ENCODE measurements at places on chromosomes 7 and 10.

DNA sequence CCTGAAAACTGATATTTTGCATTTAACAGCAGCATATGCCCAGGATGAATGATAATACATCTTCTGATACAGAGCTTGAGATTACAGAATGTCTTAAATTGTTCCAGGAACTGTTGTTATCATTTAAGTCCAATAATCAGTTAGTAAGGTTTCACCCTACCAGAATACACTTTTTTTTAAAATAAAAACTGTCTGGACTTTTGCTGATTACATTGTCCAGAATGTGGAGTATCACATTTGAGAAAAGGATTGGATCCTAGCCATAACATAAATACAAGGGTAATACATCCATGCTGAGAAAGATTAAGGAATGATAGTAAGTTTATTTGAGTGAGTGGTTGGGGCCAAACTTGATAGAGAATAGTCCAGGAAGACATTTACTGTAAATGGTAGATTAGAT lies 71.0 kb downstream of the SEPTIN7 start:
- no peak for DNase-seq

GRCh38 chr7:92717993-92718716 lies 118.2 kb downstream of the CDK6 start:
- peak; percentile 77 for DNase-seq

GRCh38 chr7:32489788-32490126 lies 423 bp downstream of the LSM5 start:
- no peak for DNase-seq

GRCh38 chr7:53218730-53219504 lies 183.5 kb downstream of the POM121L12 start:
- no peak for DNase-seq

- no peak for DNase-seq
These were observed 167.3 kb upstream of the C1GALT1 start for GRCh38 chr7:7014827-7015595.

GRCh38 chr10:56551037-56551436 lies 190.0 kb upstream of the ZWINT start:
- DNase-seq: no peak

GRCh38 chr10:28853195-28853594 lies 175.9 kb downstream of the BAMBI start:
- DNase-seq: no peak

- DNase-seq: peak; percentile 92
These were observed 2.4 kb upstream of the INHBA start for GRCh38 chr7:41705109-41705901.

GRCh38 chr7:26397796-26398426 lies 106.2 kb downstream of the SNX10 start:
- DNase-seq: peak; percentile 65

DNA sequence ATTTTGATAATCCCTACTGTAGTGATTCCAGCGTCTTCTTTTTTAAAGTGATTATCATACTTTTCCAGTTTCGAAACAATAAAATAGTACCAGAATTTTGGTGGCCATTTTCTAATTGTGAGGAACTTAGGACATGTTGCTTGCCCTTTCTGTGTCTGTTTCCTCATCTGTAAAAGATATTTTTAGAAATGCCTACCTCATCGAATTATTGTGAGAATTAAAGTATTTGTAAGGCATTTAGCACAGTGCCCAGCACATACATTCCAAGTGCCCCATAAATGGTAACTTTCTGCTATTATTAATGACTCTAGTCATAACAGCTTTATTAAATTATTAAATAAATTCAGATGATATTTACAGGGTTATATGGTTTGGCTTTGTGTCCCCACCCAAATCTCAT lies 3.7 kb downstream of the CFAP69 start:
- DNase-seq: no peak

DNA sequence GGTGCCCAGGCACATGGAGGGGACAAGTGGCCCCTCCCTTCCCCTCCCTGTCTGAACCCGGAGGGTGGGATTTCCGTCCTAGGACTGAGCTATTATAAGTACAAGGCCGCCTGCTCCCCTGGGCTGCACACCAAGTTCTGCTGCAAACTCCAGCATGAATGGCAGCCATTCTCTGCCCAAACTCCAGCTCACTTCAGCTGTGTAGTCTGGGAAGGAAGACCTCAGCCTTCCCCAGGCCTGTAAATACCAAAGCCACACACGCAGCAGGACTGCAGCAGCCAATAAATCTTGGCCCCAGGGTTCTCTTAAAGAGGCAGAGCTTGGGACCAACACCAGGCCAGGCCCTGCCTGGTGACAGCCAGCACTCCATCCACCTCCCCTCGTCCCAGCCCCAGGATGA lies 291.3 kb upstream of the ZMIZ1 start:
- DNase-seq: no peak

GRCh38 chr10:73079779-73080541 lies 16.7 kb downstream of the P4HA1 start:
- no peak for DNase-seq

GRCh38 chr10:30831426-30831825 lies 200.2 kb downstream of the ZNF438 start:
- DNase-seq: no peak

GRCh38 chr10:114665873-114666272 lies 7.8 kb upstream of the ABLIM1 start:
- no peak for DNase-seq

DNA sequence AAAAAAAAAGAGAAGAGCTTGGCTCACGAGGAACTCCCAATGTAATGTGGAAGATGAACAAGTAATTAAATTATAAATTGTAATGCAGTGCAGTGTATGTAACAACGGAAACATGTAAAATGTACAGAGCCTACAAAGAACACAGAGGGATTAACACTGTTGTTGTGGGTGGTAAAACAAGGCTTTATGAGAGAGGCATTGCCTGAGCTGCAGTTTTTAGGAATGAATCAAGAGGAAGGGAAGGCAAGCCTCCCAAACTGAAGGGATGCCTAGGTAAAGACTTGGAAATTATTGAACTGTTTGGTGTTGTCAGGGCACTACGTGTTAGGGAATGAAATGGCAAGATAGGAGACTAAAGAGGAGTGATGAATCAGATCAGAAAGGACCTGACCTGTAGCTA lies 213.7 kb downstream of the HTR7 start:
- no peak for DNase-seq

DNA sequence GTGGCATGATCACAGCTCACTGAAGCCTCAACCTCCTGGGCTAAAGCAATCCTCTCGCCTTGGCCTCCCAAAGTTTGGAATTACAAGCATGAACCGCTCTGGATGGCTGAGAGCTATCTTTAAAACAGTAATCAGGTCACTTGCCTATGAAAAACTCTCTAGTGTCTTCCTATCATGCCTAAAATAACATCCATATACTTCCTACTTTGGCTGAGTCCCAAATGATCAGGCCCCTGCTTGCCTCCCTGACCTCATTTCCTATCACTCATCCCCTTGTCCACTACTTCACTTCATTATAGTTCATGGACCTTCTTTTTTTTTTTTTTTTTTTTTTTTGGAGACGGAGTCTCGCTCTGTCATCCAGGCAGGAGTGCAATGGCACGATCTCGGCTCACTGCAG lies 28.0 kb downstream of the SEPTIN7 start:
- no peak for DNase-seq

DNA sequence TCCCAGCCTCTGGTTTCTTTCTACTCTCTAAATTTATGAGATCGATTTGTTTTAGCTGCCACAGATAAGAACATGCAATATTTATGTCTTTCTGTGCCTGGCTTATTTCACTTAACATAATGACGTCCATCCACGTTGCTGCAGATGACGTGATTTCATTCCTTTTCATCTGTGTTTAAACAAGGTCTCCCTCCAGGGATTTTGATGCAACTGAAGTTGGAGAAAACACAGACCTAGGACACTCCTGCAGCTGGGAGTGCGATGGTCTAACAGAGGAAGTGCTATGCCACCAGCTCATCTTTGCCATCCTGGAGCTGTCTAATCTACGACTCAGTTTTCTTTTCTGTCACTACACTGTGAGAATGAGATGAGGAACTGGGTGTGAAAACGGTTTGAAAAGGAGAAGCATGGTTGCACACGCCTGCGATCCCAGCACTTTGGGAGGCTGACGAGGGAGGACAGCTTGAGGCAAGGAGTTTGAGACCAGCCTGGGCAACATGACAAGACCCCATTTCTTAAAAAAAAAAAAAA lies 1.5 kb upstream of the KCTD7 start:
- DNase-seq: peak; percentile 29

DNA sequence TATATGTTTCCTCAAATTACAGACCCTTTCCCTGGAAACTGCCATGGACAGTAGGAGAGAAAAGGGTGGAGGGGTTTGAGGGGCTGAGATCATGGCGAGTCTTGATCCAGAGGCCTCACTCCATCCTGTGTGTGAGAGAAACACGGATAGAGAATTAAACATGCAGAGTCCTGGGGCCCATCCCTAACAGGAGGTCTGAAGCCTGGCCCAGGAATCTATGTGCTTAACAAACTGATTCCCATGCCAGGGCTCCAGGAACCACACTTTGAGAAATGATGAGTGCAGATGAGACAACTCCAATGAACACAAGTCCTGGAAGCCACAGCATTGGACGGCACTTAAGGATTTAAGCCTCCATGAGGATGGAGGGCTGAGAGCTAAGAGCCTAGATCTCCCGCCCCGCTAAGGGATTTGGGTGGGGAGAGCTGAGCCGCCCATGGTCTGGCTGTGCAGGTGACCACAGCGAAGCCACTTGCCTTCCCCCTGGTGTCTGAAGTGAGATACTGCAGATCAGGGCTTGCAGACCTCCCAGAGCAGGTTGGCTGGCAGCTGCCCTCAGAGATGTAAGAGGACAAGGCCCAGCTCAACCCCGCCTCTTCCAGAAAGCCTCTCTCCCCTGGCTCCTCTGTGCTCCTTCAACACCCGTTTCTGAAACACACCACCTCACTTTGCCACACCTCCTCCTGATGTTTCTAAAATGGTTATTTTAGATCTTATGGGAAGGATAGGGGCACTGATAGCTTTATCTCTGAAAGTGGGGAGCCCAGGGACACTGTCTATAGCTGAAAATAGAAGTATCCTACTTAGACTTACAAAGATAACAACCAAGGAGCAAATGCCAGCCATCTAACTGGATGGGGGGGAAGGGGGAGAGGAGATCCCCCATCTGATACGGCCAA lies 24.8 kb upstream of the EIF5AL1 start:
- DNase-seq: peak; percentile 60
